CD4-positive, alpha-beta memory T cell (primary cell): ENCODE measurements at places on chromosomes 16 and 17. TPM values are rescaled to one million over a fixed set of nuclear protein-coding genes. Genes with fewer than 3 reads are reported as not detected.
A peak's percentile ranks its signal among the peaks of the same experiment; 100 is the strongest.

The KREMEN2 gene
- not detected for total RNA-seq

The CCL7 gene
- not detected for total RNA-seq

The QRICH2 gene
- total RNA-seq, result 5.3 TPM

The SRSF2 gene
- total RNA-seq, result 327 TPM

The ENPP7 gene
- total RNA-seq, result not detected

The EVPLL gene
- not detected for total RNA-seq

The SCARF1 gene
- 1.6 TPM for total RNA-seq

DNA sequence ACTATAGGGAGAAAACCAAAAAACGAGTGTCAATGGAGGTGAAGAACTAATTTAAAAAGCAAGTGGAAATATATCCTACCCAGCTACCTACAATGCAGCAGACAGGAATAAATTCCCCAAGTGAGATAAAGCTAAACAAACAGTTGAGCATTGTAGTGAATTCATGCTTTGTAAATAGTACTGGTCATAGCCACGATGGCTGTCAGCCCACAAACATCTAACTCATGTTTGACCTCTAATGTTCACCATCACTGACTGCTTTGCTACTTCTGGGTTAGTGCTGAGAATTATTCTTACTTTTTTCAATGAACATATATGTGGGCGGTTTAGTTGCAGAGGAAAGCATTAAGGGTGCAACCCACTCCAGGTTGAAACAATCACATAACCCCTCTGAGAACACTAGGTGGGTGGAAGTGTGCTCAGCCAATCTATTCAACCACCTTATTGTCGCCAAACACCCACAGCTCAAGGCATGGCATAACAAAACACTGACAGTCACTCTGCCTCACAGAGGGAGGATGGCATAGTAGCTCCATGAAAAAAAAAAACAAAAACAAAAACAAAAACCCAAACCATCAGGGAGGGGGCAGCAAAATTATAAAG lies 264.1 kb downstream of the ZFHX3 start:
- H3K4me3 ChIP-seq, result no peak overlapping the region
- H3K27me3 ChIP-seq, result no peaks in the 10 kb centered on the region
- no peak for DNase-seq
- H3K27ac ChIP-seq, result no peak overlapping the region
- H3K4me1 ChIP-seq, result peaks cover 3% of the 10 kb centered on the region

- no peak for DNase-seq
- H3K4me1 ChIP-seq, result peaks cover 13% of the 10 kb centered on the region
- peaks cover 10% of the 10 kb centered on the region for H3K36me3 ChIP-seq
- H3K27ac ChIP-seq, result no peak overlapping the region
- H3K27me3 ChIP-seq, result no peaks in the 10 kb centered on the region
- no peak overlapping the region for H3K4me3 ChIP-seq
Observed at GRCh38 chr17:6578491-6578890, 22.1 kb upstream of the PITPNM3 start.

DNA sequence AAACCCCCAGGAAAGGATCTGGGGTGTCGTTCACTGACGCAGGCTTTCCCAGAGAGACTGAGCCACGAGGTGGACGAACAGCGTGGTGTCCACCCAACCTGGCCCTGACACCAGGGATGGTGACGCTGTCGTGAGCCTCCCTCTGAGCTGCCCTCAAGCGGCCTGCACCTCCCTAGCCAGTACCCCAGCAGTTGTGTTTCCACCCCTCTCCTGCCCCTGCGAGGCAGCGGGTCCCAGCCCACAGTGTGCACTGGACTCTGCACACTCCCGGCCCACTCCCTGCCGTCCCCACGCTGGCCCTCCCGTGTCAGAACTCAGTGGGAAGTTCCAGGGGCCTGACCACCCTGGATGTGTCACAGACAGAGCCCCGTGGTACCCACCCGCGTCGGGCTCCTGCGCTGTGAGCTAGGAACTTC lies 39.8 kb downstream of the CBFA2T3 start:
- no peak overlapping the region for H3K4me3 ChIP-seq
- H3K4me1 ChIP-seq, result peaks cover 12% of the 10 kb centered on the region
- no peak for DNase-seq
- no peak overlapping the region for H3K27ac ChIP-seq
- H3K36me3 ChIP-seq, result no peaks in the 10 kb centered on the region

GRCh38 chr16:12148120-12148519 lies 171.6 kb downstream of the SNX29 start:
- no peak overlapping the region for H3K27ac ChIP-seq
- H3K4me1 ChIP-seq, result no peaks in the 10 kb centered on the region
- no peak for DNase-seq

DNA sequence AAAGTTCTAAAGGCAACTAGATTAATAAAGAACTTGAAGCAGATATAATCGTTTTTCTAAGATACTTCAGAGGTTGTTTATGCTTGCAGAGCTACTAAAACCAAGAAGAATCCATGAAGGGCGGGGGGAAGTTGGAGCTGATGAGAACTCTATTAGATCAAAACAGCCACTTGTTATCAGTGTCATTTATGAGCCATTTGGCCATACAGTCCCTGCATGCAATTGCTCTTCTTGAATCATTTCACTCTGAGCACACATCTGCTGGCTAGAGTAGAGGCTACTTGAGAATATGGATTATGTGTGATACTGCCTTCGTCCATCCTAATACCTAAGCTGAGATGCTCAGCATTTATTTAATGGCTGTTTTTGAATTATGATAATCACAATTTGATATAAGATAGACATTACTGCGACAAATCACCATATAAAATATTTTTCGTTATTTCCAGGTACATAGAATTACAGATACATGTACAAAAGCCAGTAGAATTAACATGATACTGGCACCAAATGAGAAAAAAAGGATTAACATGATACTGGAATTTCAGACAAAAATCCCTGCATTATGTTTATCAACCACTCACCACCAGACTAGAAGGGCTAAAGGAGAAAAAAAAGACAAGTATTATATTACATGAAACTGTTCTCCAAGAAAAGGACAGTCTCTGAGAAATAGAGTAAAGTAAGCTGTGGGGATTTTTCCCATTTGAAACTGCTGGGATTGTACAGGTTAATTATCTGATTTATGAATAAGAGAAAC lies 64.5 kb downstream of the TEX2 start:
- peaks cover 10% of the 10 kb centered on the region for H3K4me1 ChIP-seq
- DNase-seq, result no peak
- no peak overlapping the region for H3K27ac ChIP-seq
- H3K4me3 ChIP-seq, result no peak overlapping the region
- no peaks in the 10 kb centered on the region for H3K36me3 ChIP-seq

DNA sequence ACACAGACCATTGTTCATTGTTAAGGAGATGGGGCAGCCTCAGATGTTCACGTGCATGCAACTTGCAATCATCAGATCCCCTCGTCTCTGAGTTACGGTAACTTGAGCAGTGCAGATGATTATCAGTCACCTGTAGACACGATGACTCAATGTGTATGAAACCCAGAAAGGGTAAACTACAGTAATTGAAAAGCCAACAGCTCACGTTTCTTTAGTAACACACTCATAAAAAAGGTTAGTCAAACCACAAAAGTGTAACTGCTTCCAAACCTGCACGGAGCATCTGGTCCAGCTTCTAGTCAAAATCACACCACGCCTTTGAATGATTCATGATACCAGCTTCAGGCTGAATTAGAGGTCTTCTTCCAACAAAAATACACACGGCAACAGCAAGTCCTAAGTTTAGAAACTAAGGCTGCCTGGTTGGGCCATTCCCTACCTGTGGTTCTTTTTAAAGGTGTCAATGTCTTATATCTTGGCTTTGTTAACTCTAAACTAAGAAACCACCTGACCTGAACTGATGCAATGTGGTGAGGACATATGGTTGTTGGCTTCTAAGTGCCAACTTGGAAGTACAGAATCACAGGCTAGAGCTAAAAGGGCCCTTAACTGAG lies 32.3 kb downstream of the GRB7 start:
- peaks cover 15% of the 10 kb centered on the region for H3K36me3 ChIP-seq
- DNase-seq, result peak; percentile 72
- no peaks in the 10 kb centered on the region for H3K27me3 ChIP-seq

DNA sequence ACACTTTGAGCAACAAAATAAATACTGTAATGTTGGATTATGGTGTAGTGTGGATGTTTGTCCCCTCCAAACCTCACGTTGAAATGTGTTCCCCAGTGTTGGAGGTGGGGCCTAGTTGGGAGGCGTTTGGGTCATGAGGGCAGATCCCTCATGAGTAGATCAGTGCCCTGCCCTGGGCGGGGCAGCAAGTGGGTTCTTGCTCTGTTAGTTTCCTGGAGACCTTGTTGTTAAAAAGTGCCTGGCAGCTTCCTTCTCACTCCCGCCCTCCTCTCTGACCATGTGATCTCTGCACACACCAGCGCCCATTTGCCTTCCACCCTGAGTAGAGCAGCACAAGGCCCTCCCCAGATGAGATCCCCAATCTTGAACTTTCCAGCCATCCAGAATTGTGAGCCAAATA lies 67.7 kb downstream of the MPRIP start:
- peak; percentile 61 for DNase-seq
- H3K4me1 ChIP-seq, result peaks cover 82% of the 10 kb centered on the region
- peak overlapping the region; percentile 46 for H3K27ac ChIP-seq
- no peak overlapping the region for H3K4me3 ChIP-seq
- H3K36me3 ChIP-seq, result no peaks in the 10 kb centered on the region

DNA sequence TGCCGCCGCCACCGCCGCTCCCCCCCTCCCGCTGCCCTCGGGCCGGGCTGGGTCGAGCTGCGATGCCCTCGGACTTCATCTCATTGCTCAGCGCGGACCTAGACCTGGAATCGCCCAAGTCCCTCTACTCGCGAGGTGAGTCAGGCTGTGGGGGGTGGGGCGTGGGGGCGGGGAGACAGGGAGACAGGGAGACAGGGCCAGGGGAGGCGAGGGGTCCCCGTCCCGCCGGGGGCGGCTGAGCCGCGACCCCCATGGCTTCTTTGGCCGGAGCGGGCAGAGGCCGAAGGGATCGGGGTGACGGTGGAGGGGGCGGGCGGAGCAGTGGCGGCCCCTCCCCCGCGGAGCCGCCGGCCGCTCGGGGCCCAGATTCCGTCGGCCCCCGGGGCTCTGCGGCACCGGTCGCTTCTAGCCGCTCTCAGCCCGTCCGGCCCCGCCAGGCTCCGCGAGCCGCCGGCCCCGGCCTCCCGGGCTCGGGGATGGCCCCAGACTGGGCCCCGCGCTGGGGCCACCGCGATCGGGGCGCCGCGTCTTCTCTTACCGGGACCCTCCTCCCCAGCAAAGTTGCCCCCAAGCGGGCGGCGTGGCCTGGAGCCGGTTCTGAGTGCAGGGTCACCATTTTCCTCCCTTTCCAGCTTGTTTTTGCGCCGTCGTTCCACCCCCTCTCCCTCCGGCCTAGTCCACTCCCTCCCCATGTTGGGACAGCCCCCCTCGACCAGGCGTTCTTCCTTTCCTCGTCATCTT lies 644 bp downstream of the NFAT5 start:
- peak overlapping the region; percentile 92 for H3K4me3 ChIP-seq
- DNase-seq, result no peak
- H3K27me3 ChIP-seq, result no peaks in the 10 kb centered on the region
- peaks cover 50% of the 10 kb centered on the region for H3K4me1 ChIP-seq
- H3K36me3 ChIP-seq, result no peaks in the 10 kb centered on the region

- no peaks in the 10 kb centered on the region for H3K4me1 ChIP-seq
- no peak overlapping the region for H3K4me3 ChIP-seq
- H3K27ac ChIP-seq, result no peak overlapping the region
- H3K36me3 ChIP-seq, result no peaks in the 10 kb centered on the region
- no peak for DNase-seq
- no peaks in the 10 kb centered on the region for H3K27me3 ChIP-seq
Observed at GRCh38 chr17:74945543-74945942, 9.8 kb downstream of the OTOP3 start.

DNA sequence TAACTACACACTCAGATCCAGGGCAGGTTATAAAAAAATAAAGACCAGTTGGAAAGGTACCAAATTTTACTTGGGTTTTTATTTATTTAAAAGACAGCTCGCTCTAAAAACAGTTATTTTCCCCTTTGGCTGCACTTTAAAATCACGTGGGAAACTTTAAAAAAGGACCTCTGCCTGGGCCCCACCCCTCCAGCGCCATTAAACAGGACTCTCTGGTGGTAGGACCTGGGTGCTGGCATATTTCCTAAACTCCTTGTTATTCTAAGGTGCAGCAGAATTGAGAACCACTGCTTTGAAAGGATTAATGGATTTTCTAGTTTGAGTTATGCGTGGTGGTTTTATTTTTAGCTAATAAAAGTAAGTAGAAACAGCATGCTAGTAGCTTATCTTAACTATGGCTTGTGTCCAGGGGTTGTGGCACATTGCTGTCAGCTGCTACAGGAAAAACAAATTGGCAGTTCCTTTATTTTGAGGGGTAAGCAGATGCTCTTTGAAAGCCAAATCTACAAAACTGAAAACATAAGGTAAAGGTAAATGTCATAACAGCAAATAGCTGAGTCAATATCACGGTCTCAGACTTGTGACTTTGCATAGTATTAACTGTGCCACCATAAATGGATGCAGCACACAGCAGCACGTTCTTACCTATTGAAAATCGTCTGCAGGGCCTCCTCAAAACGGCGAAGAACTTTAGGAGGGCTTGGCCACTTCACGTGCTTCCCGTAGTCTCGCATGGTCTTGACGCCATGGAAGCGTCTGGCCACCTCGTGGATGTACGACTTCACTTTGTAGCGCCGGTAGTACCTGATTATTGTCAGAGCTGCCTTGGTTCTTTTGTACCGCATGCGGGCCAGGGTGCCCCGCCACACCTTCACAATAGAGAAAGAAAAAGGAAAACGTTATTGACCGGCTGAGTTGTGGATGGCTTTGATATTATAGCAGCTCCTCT lies 172.0 kb downstream of the CDK5R1 start:
- no peak overlapping the region for H3K27ac ChIP-seq
- no peak overlapping the region for H3K4me3 ChIP-seq
- no peaks in the 10 kb centered on the region for H3K36me3 ChIP-seq
- no peaks in the 10 kb centered on the region for H3K4me1 ChIP-seq
